ENCODE measurements at places on chromosomes 16 and 17.

DNA sequence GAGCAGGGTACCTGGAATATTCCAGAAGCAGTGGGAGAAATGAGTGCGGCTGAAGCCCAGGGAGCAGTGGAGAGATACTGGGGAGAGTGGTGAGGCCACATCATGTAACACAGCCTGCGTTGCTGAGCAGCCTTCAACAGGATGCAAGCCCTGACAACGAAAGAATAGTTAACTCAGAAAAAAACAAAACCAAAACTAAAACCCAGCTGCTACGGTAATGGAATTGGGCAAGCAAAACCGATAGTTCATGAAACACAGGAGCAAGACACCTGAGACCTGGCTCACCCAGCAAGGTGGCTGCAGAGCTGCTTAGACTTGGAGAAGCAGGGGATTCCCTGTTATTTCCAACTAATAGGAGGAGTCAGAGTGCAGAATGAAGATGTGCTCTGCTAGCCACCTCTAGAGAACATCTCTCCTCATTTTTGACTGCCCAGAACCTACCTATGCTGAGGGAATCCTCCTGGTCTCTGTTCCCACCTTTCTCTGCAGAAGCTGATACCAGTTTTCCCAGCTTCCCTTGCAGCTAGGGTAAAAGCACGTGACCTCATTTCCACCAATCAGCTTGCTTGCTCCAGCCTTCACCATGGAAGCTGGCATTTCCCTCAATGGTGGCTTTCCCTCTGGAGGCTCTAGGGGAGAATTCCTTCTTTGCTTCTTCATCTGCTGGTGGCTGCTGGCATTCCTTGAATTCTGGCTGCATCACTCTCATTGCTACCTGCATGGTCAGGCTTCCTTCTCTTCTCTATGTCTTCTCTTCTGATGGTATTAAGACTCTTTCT, 59.4 kb upstream of the XYLT1 start:
- DNase-seq: no peak

GRCh38 chr17:52737071-52737470, 578.6 kb upstream of the CA10 start:
- no peak for DNase-seq

- no peak for DNase-seq
Measured at GRCh38 chr16:74521691-74522090, 85.2 kb downstream of the GLG1 start.

DNA sequence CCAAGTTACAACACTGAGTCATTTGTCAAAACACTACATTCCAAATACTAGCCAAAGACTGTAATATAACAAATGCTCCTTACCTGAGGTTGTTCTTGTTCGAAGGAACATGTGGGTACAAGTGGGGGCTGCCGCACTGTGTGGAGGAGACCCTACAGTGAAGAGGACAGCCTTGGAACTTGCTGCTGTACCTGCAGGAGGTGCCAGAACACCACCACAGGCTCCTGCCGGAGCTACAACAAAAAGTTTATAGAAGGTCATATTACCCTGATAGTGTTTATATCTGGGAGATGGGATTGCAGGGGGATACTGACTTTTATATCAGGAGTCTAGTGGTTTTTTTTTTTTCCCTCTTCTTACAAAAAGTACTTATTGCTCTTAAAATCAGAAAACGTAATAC, 37.8 kb upstream of the ALDH3A1 start:
- no peak for DNase-seq

GRCh38 chr17:13735861-13736260, 134.1 kb upstream of the HS3ST3A1 start:
- DNase-seq: no peak

- no peak for DNase-seq
Measured at GRCh38 chr17:33052856-33053255, 61.2 kb downstream of the SPACA3 start.

- DNase-seq: no peak
Measured at GRCh38 chr17:33142705-33143299, 150.3 kb downstream of the ASIC2 start.

DNA sequence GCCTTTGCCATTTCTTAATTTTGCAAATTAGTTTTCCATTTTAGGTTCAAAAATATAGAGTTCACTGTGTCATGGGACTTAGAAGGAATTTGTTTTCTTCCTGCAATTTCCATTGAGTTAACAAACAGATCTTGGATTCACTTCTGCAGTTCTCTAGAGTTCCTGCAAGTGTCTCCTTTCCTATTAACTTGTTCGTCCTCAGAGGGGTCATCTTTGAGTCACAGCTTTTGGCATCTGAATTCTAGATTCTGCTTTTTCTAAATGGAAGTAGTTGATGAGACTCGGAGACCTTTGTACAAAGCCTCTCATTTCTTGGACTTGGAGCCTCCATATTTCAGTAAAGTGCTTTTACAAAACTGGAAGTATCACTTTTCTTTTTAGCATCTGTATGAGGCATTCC, 323.3 kb downstream of the BCAS3 start:
- no peak for DNase-seq

Data from Right ventricle myocardium superior (tissue), 1 donor.